NCI-H1694 (cell line): ENCODE measurements at places on chromosomes 16 and 17.

DNA sequence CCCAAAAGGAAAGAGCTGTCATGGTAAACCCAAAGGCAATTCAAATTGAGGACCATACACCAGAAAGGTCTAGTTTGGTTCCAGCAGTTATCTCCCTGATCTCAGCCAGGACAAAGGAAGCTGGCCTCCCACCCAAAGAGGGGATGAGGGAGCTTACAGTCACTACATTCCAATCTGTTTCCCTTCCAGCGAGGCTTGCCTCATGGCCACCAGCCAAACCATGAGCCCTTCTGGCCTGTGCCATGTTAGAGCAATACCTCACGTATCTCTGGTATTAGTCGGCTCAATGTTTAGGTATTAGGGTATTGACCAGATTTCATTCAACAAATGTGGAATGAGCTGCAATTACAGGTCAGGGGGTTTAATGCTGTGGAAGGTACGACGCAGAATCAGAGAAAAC, 8.4 kb downstream of the NDUFAB1 start:
- no peak for DNase-seq

DNA sequence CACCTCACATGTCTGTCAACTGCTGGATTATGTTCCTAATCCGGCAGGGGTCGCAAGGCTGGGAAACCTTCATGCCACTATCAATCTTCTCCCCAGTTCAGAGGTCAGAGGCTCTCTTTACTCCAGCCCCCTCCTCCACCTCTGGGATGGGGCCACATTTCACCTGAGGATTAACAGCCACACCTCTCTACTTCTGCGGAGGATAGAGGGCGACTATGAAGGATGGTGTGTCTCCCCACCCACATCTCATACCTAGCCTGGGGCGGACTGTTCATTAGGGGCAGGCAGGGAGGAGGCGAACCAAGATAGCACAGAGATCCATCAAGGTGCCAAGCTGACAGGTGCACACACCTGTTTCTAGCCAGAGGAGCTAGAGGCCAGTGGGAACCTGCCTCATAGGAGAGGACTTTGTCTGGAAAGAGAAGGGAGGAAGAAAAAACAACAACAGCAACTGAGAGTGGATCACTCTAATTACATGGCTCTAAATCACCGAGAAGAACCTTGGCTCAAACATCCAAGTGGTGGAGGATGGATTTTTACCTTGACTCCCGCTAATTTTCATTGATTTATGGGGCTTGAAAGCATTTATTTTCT, 41.9 kb upstream of the SKAP1 start:
- no peak for DNase-seq

DNA sequence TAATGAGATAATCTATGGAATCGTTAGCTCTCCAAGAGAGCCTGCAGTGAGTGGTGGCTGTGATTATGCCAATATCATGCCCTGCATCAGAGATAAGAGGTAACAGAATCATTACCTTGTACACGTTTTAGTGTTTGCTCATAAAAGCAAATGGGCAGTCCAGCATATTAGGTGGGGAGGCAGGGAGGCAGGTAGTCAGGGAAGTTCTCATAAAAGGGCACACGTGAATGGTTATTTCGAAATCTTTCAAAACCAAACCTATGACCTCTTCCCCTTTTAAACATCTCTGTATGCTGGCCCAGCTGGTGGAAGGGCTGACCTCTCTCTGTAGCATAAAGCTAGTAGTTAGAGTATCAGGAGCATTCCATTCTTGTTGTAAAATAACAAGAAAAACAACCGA, 51.7 kb downstream of the VAT1L start:
- no peak for DNase-seq

DNA sequence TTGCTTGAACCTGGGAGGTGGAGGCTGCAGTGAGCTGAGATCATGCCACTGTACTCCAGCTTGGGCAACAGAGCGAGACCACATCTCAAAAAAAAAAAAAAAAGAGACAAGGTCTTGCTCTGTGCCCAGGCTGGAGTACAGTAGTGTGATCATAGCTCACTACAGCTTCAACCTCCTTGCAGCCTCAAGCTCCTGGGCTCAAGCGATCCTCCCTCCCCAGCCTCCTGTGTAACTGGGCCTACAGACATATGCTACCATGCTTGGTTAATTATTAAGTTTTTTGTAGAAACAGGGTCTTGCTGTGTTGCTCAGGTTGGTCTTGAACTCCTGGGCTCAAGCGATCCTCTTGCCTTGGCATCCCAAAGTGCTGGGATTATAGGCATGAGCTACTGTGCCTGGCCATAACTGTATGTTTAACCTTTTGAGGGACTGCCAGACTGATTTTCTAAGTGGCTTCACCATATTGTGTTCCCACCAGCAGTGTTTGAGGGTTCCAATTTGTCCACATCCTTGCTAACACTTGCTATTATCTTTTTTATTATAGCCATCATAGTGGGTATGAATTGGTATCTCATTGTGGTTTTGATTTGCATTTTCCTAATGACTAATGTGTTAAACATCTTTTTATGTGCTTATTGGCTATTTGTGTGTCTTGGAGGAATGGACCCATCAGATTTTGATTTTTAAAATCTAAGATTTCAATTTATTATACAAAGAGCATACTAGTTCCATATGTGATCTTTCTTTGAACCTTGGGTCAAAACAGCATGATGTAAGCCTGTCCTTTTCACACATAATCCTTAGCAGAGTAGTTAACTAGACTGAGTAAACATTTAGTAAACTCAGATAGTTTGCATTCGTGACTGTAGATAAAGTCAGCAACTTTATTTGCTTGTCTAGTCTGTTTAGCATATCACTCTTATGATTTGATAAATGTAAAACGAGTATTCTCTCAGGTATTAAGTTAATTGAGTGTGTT, 38.1 kb upstream of the KPNB1 start:
- no peak for DNase-seq

- no peak for DNase-seq
These were observed 9.3 kb upstream of the WBP2 start for GRCh38 chr17:75864448-75864871.

GRCh38 chr17:57090560-57091185, 5.6 kb downstream of the AKAP1 start:
- DNase-seq: no peak

GRCh38 chr17:83198366-83199341, 119.2 kb downstream of the METRNL start:
- no peak for DNase-seq

- DNase-seq: no peak
These were observed 248.0 kb upstream of the GSE1 start for GRCh38 chr16:85365120-85365519.

DNA sequence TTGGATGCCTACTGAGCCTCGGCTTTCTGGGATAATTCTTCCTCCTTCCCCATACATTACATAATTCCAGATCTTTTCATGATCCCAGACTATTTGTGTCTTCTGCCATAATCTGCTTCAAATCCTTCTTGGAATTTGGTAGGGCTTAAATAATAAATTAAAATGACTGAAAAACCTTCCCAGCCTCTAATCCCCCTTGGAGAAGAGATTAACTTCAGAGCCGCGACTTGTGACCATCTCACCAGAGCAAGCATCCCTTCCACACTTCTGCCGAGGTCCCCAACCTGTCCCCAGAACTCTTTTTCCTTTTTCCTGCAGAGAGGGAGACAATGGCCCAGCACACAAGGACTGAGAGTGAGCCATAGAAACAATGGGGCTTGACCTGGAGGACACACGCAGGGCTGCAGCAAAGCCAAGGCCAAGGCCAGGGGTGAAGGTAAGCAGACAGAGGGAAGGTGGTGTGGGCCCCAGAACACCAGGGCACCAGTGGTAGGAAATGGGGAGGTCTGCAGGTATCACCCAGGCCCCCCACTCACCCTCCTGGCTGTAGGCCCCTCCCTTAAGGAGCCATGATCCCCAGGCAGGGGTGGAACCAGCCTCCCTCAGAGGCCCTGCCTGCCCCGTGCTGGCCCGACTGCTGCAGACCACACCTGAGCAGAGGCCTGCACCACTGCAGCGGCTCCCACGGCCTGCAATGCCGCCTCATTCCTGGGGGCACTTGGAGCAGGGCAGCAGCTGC, 9.6 kb upstream of the BCAR1 start:
- DNase-seq: no peak

DNA sequence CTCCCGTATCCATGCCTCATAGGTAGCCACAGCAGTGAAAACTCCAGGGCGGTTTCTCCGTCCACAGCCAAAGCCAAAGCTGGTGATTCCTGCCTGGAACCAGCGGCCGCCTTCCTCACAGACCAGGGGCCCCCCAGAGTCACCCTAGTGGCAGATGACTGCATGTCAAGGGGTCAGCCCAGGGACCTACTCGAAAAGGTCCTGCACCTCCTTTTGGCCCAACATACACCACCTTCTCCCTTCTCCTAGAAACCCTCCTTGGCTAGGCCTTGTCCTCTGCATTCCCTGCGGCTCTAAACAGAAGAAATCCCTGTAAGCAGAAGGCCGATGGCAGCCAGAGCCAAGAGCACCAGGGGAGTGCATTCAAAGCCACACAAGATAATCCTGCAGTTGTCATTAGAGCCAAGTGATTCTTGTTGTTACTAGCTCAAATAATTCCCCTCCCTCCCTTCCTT, 6.1 kb downstream of the PRSS36 start:
- no peak for DNase-seq

DNA sequence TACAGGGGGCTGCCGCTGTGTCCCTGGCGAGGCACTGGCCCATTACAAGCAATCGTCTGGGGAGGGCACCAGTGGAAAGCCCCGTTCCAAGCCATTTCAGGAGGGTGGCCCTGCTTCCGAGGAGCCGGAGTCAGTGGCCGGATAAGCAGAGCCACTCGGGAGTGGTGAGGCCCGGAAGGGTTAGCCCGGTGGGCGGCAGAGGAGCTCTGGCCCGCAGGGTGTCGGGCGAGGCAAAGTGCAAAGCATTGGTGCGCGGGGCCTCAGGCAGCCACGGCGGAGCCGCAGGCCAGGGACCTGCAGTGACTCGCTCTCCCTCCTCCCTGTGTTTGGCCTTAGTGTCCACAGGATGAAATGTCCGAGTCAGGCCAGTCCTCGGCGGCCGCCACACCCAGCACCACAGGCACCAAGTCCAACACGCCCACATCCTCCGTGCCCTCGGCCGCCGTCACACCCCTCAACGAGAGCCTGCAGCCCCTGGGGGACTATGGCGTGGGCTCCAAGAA, 24.6 kb downstream of the NME3 start:
- DNase-seq: no peak

GRCh38 chr17:51029568-51030463, 90.9 kb downstream of the SPAG9 start:
- no peak for DNase-seq

GRCh38 chr16:30985401-30986128, 558 bp downstream of the HSD3B7 start:
- DNase-seq: peak; percentile 23

DNA sequence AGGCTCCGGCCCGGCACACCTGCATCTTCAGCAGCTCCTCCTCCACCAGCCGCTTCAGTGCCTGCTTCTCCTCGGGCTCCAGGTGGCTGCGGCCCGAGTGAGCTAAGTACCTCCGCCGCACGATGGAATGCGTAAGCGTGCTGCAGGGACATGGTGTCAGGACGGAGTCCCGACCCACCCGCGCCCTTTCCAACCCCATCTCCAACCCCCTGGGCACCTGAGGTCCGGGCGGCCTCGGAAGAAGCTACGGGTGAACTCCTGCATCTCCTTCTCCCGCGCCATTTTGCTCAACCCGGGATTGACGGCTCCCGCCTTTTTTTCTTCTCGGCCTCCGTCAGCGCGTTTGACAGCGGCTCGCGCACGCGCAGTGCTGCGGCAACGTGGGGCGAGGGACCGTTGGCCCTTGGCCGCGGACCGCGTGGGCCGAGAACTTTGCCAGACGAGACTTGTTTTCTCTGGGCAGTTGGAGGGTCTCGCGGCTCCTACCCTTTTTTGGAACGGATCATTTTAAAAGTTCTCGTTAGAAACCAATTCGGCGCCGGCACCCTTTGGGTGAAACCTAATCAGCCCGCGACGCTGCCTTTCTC, at the start of gene HIRIP3:
Gene HIRIP3, minus strand, starts transcription at position 294 of the 587 bp plus-strand sequence. Its CDS starts 12 bp downstream, at position 282.
- DNase-seq: peak; percentile 63

GRCh38 chr16:15041271-15042004, 14.4 kb downstream of the NTAN1 start:
- no peak for DNase-seq

GRCh38 chr16:66416939-66417700, 10.0 kb upstream of the BEAN1 start:
- no peak for DNase-seq

- DNase-seq: no peak
These were observed 13.8 kb upstream of the CTCF start for GRCh38 chr16:67548265-67549126.

- no peak for DNase-seq
These were observed 2.0 kb upstream of the DUXB start for GRCh38 chr16:75703306-75703705.

- DNase-seq: no peak
These were observed 390.4 kb downstream of the SHISA9 start for GRCh38 chr16:13291591-13292333.

- DNase-seq: no peak
These were observed 22.3 kb upstream of the SMPD3 start for GRCh38 chr16:68470461-68471150.

- no peak for DNase-seq
These were observed 43.6 kb upstream of the MMP2 start for GRCh38 chr16:55435387-55435786.

DNA sequence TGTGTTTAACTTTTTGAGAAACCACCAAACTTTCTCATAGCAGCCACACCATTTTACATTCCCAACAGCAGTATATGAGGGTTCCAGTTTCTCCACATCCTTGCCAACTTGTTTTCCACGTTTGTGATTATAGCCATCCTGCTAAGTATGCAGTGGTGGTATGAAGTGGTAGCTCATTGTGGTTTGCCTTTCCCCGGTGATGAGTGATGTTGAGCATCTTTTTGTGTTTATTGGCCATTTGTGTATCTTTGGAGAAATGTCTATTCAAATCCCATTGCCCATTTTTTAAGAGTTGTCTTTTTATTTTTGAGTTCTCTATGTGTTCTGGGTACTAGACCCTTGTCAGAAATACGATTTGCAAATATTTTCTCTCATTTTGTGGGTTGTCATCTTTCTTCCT, 17.4 kb downstream of the SF3B3 start:
- no peak for DNase-seq

- no peak for DNase-seq
These were observed 1.2 kb downstream of the SRRM2 start for GRCh38 chr16:2753733-2754020.

- no peak for DNase-seq
These were observed 27.2 kb downstream of the ATF7IP2 start for GRCh38 chr16:10412935-10413601.

- DNase-seq: no peak
These were observed 11.5 kb upstream of the ZC3H18 start for GRCh38 chr16:88558457-88559442.

DNA sequence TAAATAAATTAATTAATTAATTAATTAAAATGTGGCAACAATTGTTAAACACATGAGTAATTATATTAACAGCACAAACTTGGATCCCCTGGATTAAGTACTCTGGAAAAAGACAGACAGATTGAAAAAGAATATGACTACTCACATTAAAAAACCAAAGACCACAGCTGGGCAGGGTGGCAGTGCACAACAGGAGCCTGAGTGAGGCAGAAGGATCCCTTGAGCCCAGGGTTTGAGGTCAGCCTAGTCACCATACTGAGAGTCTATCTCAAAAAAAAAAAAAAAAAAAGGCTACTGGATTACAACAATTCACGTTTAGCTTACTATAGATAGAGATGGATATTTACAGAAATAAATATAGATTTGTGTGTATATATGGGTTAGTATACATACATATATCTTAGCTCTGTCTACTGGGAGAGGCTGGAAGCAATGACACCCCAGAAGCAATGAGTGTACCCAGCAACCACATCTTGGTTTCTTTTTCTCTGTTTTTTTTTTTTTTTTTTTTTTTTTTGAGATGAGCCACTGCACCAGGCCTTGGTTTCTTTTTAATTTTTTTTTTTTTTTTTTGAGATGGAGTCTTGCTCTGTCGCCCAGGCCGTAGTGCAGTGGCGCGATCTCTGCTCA, 10.6 kb upstream of the SUZ12 start:
- no peak for DNase-seq
